ENCODE measurements at places on chromosomes 2 and 18.

GRCh38 chr2:201084863-201085262 lies 13.1 kb downstream of the NDUFB3 start:
- DNase-seq = no peak

- DNase-seq = no peak
Measured at GRCh38 chr2:234333168-234334130, 163.4 kb downstream of the ARL4C start.

- DNase-seq = no peak
Measured at GRCh38 chr2:2879071-2879470, 498.5 kb downstream of the EIPR1 start.

DNA sequence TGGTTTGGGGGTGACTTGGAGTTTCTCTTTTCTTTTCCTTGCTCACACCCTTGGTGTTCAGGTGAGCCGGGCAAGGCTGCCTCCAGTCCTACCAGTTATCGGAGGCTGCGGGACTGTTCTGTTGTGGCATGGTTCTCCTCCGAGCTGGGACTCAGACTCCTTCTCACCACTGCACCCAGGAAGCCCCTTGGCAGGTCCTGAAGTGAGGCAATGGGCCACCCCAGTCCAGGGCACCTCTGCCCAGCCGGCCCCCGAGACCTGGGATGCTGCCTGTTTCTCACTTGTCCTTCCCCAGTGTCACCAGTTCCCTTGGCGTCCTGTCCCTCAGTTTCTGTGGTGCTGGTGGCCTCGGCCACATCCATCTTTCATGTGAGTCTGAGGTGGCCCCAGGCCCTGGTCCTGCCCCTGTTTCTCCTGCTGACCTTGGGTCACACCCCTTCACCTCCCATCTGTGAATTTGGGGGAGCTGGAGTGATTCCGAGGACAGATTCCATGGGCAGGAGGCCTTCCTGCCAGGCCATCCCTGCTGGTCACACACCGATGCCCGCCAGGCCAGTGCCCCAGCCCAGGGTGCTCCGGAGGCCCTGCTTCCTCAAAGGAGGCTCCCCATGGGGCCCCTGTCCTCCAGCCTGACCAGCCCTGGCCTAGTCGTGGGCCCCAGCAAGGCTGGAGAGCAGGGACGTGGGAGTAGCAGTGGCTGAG lies 6.6 kb upstream of the KLHL30 start:
- DNase-seq = no peak

DNA sequence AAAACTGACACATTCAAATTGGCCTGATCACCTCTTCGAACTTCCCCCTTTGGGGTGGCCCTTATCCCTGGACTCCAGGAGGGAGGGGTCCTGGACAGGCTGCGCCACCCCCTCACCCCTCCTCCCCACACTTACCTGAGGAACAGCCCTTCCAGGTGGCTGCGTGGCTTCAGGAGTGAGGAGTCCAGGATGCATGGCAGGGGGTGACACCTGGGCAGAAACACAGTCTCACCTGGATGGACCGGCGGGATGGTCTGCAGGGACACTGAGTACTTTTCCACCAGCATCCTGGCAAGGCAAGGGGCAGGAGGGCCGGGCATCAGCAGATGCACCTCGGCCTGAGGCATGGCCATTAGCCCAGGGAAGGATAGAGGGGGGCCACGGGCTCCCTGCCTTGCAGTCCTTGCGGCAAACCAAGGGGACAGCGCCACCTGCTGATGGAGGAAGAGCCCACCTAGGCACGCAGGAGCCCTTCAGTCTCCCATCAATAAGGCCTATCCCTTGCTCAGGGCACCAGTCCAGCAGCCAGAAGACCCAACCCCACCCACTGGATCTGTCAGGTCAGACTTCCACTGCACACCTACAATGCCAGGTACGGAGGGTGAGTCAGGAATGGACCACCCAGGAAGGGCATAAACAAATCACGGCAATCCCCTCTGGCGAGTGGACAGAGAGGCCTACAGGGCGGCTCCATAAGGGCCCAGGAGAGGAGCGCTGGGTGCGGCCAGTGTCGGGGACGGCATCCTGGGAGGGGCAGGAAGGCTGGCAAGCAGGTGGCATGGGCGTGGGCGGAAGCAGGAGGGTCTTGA lies 26.0 kb downstream of the FAM178B start:
- no peak for DNase-seq

DNA sequence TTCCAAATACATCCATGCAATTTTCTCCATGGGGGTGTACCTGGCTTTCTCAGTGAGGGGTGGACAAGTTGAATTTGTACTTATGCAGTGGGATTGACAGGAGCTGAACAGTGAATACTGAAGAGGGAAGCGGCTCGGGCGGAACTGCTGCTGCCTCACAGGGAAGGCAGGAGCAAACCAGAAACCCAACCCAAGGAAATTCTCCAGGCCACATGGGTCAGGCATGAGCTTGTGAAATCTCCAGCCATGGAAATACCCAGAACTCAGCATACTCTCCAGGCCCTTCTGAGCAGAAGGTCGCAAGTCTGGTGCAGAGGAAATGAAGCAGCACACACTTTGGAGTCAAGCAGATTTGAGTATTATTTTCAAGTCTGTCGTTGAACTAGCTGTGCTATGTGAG lies 26.5 kb upstream of the INO80C start:
- no peak for DNase-seq

- DNase-seq = no peak
Measured at GRCh38 chr2:152500772-152501171, 165.8 kb downstream of the FMNL2 start.

DNA sequence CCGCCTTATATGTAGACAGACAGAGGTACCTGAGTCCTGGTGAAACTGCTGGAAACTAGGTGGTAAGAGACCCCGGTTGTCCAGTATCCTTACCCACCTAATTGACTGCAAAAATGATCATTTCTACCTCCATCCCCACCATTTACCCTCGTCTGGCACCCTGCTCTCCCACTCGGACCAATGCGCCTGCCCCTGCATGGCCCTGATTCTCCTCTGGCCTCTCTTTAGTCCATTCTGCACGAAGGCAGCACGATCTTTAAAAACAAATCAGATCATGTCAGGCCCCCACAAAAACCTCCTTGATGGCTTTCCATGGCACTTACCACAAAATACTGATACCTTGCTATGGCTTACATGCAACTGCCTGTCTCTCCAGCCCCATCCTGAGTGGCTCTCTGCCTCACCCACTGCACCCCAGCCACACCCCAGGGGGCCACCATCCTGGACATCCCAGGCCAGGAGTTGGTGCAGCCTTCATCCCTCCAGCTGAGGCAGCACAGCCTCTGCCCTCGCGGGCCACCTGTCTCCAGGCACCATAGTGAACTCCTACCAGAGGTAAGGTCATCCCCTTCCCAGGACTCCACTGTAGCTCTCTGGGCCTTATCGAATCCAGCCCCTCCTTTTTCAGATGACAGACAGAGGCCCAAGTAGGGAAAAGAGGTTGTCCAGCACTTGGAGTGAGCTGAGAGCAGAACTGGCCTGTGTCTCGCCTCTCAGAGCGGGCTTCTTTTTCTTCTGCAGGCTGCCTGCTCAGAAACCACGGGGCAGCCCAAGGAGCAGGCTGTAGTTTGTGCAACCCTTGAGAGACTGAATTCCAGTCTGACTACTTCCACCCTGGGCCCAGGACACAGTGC lies 12.3 kb upstream of the CIB4 start:
- no peak for DNase-seq

DNA sequence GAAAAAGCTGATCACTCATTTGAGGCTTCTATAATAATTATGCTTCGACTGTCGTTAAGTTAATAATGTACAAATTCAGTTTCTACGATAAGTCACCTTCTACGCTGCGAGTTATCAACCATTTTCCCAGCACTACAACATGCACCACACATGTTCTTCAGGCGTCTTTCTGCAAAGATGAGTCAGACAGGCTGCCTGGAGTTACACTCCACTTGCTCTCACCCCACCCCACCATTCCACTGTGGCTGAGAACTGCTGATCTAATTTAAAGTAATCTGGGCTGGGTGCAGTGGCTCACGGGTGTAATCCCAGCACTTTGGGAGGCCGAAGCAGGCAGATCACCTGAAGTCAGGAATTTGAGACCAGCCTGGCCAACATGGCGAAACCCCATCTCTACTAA lies 218.6 kb downstream of the DYM start:
- DNase-seq = peak; percentile 20

- no peak for DNase-seq
Measured at GRCh38 chr2:98471402-98472131, 26.9 kb downstream of the INPP4A start.

- DNase-seq = no peak
Measured at GRCh38 chr2:167480232-167480985, 592.1 kb downstream of the XIRP2 start.

DNA sequence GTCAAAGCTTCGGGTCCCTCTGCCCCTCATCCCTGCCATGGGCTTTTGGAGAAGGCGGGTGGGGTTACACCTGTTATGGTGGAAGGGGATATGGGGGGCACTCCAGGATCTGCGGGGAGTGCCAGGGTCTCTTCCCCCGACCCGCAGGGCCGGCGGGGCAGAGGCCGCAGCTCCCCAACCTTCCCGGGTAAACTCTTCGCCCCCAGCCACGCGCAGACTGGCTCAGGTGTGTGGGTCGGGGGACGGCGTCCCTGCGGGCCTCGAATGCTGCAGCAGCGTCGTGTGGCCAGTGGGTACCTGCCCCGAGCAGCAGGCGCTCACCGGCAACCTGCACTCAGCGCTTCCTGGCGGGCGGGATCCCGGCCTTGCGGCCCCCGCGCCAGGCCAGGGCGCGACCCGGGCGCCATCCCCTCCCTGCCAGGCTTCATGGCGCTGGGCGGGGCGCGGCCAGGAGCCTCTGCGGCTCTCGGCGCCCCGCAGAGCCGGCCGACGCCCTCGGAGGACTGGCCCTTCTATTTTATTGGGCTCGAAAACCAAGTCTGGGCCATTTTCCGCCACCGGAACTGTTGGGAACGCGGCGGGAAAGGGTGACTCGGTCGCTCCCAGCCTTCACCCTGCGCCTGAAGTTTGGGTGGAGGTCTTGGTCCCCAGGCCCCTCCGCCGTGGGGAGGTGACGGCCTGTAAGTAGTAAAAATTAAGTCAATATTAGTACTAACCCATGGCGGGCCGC lies 4.5 kb downstream of the GBX2 start:
- DNase-seq = no peak

DNA sequence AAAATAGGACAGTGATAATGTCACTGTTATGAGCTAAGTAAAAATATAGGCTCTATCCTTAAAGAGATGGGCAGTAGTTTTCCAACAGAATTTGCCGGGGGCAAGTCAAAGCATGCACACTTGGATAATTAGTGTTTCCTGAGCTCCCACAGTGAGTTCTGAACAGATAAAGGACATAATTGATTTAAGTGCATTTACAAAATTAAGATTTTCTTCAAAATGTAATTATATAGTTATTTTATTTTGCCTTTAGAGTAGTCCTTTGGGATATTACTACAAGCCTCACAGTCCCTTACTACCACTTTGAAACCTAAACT lies 107.6 kb downstream of the RAPGEF4 start:
- no peak for DNase-seq

GRCh38 chr2:58959996-58960395 lies 718.9 kb upstream of the FANCL start:
- DNase-seq = no peak

GRCh38 chr2:153138651-153139375 lies 339.7 kb downstream of the RPRM start:
- no peak for DNase-seq

- no peak for DNase-seq
Measured at GRCh38 chr18:80159713-80160636, 50.9 kb downstream of the ADNP2 start.

GRCh38 chr2:231008131-231008530 lies 12.2 kb downstream of the SPATA3 start:
- no peak for DNase-seq

- DNase-seq = no peak
Measured at GRCh38 chr2:57693177-57693576, 353.4 kb upstream of the VRK2 start.

DNA sequence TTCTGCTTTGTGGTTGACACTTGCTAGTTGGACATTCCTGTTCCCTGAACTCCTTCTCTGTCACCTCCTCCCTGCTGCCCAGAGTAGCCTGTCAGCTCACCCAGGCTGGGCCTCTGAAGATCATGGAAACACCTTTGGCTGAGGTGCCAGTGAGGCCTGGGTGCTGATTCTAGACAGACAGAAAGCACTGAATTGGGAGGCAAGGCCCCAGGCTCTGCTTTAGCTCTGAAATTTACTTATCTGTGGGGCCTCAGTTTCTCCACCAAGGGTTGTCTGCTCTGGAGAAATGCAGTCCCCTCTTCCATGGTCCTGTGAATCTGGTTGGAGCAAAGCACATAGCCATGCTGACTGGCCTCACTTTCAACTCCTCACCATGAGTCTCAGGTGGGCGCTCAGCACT lies 104.6 kb upstream of the SIX3 start:
- no peak for DNase-seq

DNA sequence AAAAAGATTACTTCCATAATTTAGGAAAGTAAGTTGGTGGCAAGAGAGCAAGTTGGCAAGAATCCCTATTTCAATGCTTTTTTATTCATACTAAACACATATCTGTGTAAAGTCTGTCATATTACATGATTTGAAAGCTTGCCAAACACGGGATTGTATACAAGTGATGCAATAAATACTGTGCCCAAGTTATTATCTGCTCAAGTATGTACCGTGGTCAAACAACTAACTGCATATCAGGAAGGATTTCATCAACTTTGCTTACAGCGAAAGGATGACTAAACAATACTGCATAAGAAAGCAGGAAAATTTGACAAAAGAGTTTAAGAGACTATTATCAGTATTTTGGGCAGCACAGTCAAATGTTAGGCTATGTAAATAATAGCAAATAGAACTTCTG lies 69.6 kb upstream of the SCN1A start:
- no peak for DNase-seq

DNA sequence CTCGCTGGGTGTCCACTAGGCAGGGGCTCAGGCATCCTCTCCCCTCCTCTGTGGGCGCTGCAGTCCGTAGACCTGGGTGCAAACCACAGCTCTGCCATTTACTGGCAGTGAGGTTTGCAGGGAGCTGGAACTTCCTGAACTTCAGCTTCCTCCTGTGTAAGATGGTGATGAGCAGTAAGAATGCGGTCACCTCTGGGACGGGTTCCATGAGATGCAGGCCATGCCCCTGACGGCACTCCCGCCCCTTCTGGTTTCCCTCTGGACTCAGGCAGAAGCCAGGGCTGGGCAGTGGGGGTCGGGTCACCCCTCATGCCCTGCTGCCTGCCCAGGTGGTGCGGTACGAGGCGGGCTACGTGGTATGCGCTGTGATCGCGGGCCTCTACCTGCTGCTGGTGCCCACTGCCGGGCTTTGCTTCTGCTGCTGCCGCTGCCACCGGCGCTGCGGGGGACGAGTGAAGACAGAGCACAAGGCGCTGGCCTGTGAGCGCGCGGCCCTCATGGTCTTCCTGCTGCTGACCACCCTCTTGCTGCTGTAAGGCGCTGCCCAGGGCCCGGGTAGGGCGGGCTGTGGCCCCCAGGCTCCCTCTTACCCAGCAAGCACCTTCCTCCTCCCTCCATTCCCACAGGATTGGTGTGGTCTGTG lies 1.5 kb downstream of the PROM2 start:
- DNase-seq = no peak

DNA sequence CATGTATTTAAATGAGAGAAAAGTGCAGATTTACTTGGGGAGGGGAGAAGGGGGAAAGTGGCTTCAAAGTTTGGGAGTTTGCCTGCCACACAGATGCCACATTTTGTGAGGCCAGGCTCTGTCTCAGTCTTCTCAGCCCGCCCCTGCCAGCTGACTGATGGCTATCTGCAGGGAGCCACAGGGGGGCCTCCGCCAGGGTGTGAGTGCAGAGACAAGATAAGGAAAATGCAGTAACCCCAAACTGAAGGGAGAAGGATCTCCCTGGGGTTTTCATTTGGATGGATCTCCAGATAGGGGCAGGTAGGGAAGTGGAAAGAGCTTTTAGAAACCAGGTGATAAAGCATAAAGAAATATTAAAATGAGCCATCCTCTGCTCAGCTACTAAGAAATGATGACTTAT lies 128.8 kb downstream of the ZNF521 start:
- no peak for DNase-seq
